ENCODE measurements at places on chromosomes 13 and 19. TPM values are rescaled to one million over a fixed set of nuclear protein-coding genes. Genes with fewer than 3 reads are reported as not detected.

- DNase-seq = no peak
Measured at GRCh38 chr13:47184321-47184720, 287.5 kb upstream of the HTR2A start.

DNA sequence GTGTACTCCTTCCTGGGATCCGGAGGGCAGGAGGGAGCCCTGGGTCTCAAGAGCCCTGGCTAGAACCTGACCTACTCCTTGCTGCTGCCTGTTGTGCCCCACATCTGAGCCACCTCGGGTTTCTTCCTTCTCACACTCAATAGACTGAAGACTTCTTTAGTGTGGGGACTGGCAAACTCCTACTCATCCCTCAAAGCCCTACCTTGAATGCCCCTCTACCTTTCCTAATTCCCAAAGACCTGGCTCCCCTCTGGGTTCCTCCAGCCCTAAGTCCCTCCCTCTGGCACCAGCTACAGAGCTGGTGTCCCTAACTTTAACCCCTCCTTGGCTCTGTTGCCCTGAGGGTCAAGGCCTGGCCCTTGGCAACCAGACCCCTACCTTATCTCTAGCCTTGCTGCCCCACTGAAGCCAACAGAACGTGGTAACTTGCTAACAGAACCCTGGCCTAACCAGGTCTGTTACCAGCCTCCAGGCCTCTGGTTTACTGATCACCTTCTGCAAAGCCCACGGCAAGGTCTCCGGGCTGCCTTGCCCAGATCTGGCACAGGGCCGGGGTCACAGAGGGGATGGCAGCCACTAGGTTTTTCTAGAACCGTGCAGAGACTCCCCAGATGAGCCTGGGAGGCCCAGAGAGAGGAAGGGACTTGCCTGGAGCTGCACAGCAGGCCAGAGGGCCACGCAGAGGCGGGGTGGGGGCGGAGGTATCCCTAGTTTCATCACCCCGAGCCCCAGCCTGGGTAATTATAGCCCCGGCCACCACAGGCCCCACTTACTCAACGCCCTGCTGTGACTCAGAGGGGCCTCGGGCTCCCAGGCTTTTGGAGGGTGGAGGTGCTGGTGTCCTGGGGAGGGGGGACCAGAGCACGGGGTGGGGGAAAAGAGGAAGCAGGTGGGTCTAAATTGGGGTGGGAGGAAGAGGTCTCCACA, 15.3 kb downstream of the ZBTB7A start:
- DNase-seq = peak; percentile 87

- no peak for DNase-seq
Measured at GRCh38 chr19:44617110-44617880, 3.9 kb downstream of the IGSF23 start.

DNA sequence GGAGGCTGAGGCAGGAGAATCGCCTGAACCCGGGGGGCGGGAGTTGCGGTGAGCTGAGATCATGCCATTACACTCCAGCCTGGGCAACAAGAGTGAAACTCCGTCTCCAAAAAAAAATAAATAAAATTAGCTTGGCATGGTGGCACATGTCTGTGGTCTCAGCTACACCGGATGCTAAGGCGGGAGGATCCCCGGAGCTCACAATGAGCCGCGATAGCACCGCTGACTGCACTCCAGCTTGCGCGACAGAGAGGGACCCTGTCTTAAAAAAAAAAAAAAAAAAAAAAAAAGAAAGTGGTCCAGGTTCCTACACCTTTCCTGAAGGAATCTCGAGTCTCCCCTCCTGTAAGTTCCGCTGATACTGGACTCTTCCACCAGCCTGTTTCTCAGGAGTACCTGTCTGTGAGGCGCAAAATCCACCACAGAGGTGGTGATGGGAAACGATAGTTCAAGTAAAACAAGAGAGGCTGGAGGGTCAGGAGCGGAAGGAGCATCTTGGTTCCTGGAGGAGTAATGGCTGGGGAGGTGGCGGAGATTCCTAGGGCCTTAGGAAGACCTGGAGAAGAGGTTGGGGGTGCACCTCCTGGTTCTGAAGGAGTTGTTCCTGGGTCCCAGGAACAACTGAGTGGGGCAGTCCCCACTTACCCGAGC, 471 bp downstream of the FUT1 start:
- DNase-seq = no peak

The SIGLEC12 gene
- not detected for total RNA-seq

Measured in Daoy (cell line).